ENCODE measurements at places on chromosomes 1 and 21. TPM values are rescaled to one million over a fixed set of nuclear protein-coding genes. Genes with fewer than 3 reads are reported as not detected.

The VWA5B1 gene
- total RNA-seq, result not detected

The TMEM200B gene
- 0.18 TPM for total RNA-seq

The CD1D gene
- total RNA-seq, result 0.10 TPM

The RSBN1 gene
- total RNA-seq, result 3.6 TPM

The MPL gene
- not detected for total RNA-seq

The ARMH1 gene
- total RNA-seq, result 0.54 TPM

The HES4 gene
- total RNA-seq, result 52.6 TPM
